ENCODE measurements at places on chromosomes 1 and 21. TPM values are rescaled to one million over a fixed set of nuclear protein-coding genes. Genes with fewer than 3 reads are reported as not detected.

Gene ATP1A4
- not detected for total RNA-seq

Gene LMX1A
- total RNA-seq: not detected

Gene TDRD5
- not detected for total RNA-seq

Gene COL8A2
- total RNA-seq: 21.4 TPM

Gene EFNA3
- 2.3 TPM for total RNA-seq

Gene HCRTR1
- 0.70 TPM for total RNA-seq

Gene TPRG1L
- 20.7 TPM for total RNA-seq

Gene AK5
- total RNA-seq: 8.5 TPM

Gene IGSF21
- not detected for total RNA-seq

Gene BGLAP
- not detected for total RNA-seq

Gene CRP
- not detected for total RNA-seq

Gene CRABP2
- 58.3 TPM for total RNA-seq

Gene MSH4
- total RNA-seq: 0.17 TPM

Gene ARID1A
- total RNA-seq: 18.8 TPM

Gene CFHR3
- total RNA-seq: not detected

Gene S100A16
- 169 TPM for total RNA-seq

Gene GIPC2
- 0.23 TPM for total RNA-seq

Gene SPRR5
- not detected for total RNA-seq

Gene SLC9C2
- not detected for total RNA-seq

Gene AK4
- total RNA-seq: 16.2 TPM

Gene EXTL1
- 0.60 TPM for total RNA-seq

Gene NEGR1
- 9.2 TPM for total RNA-seq

Gene CFHR5
- total RNA-seq: not detected

Gene TNFSF18
- total RNA-seq: not detected

Gene OR6K3
- not detected for total RNA-seq

All from pericardium fibroblast (primary cell).